ENCODE measurements at places on chromosomes 2 and 18.

DNA sequence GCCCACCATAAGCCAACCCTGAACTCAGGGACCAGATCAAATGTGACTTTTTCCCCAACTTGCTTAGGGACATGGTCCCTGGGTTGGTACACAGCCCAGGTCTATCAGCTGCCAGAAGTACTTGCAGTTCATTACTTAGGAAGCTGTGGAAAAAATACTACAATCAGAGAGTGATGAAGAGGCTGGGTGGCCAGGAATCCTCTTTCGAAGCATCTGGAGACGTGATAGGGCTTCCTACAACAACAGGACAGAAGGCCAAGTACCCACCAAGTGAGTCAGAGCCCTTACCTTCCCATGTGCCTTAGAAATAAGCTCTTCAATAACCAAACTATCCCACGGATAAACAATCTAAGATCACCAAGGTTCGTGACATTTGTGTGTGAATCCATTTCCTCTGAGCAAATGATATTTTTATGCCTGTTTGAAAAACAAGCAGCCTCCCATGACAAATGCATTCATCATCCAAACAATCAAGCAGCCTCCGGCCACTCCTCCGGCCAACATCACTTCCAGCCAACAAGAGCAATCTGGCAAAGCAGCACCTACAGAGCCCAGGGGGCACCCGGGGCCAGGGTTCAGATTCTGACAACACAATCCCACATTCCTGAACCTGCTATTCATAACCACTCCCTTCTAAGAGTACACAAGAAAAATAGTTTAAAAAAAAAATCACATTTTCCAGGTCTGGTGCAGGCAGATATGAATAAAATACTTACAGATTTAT, 26.4 kb downstream of the TBC1D8 start:
- peak; percentile 27 for DNase-seq

DNA sequence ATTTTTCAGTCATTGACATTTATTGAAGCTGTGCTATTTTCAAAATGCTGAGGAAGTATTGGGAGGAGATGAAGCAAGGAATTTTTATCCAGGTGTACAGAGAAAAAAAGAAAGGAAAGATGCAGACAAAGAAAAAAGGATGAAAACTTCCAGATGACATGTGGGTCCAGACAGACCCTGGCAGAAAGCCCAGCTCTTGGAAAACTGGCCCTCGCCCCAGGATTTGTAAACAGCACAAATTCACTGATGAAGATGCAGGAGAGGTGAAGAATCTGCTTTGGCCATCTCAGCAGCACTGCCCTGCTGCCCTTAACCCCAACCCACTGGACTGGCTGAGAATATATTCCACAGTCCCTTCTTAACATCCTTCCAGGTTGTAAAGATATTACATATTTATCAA, 12.5 kb downstream of the TACR1 start:
- no peak for DNase-seq

DNA sequence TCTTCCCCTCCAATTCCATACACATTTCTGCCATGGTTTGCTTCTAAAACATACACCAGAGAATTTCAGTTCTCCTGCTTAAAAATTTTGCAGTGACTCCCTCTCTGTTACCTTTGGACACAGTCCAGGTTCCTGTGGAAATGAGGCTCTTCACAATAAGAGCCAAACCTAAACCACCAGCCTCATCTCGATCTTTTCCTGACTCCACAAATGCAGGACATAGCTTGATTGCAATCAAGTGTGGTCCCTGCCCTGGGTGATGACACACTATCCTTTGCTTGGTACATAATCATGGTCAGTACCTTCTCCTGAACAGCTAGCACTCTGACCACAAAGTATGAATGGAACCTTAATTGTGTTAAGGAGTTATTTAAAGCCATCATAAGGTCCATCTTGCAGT, 134.9 kb upstream of the CHAC2 start:
- DNase-seq: peak; percentile 44

GRCh38 chr2:41926614-41927580, 120.9 kb upstream of the PKDCC start:
- DNase-seq: no peak

- no peak for DNase-seq
These were observed 1.6 kb upstream of the RIOK3 start for GRCh38 chr18:23451491-23451890.

DNA sequence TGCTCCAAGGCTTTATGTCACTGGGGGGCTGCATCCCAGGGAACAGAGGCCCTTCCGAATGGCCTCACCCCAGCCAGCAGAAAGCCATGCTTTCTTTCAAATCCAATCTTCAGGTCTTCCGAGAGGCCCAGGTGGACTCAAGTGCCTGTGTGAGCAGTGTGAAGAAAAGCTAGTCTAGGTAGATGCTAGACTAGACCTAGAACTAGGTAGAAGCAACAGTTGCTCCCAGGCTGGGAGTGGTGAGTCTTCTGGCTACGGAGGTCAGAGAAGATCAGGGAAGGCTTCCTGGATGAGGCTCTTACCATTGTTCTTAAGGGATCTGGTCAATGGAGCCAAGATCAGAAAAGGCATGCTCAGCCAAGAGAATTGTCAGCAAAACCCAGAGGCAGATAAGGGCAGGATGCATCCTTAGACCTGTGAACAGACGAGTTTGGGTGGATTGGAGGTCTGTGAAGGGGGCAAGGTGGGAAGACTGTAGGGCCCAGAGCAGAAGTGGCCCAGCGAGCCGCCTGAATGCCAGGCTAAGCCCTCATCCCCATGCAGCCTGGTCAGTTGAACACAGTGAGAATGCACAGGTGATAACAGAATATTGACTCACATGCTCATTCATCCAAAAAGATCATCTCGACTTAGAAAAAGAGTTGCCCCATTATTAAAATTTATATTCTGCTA, 110.8 kb downstream of the SMAD7 start:
- DNase-seq: no peak

DNA sequence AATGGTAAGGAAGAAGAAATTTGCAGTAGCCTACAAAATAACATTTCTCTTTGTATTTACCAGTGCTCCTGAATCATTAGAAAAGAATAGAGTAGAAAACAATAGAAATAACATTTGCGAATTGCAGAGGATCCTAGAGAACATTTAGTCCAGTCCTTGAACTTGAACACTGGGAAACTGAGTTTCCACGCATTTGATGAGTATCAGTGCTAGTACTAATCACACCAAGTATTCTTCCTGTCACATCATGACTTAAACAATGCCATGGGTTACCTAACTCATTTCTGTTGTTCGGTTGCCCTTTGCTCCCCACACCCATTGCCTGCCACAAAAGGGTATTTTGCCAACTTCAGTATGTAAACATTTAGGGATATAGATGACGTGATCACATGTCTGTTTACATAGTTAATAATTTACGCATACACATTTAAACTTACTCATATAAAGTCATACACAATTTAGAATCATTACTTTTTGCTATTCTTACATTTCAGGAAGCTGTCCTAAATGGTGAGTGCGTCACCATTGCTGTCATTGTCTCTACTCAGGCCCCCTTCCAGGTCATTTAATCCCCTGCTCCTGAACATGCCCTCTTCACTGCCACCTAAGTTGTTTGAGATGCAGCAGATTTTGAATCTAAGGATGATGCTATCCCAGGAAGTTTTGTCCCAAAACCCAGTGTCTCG, 42.3 kb downstream of the CRIM1 start:
- no peak for DNase-seq

Measured in non-pigmented ciliary epithelial cell (primary cell).